ENCODE measurements at places on chromosomes 2 and 18.

DNA sequence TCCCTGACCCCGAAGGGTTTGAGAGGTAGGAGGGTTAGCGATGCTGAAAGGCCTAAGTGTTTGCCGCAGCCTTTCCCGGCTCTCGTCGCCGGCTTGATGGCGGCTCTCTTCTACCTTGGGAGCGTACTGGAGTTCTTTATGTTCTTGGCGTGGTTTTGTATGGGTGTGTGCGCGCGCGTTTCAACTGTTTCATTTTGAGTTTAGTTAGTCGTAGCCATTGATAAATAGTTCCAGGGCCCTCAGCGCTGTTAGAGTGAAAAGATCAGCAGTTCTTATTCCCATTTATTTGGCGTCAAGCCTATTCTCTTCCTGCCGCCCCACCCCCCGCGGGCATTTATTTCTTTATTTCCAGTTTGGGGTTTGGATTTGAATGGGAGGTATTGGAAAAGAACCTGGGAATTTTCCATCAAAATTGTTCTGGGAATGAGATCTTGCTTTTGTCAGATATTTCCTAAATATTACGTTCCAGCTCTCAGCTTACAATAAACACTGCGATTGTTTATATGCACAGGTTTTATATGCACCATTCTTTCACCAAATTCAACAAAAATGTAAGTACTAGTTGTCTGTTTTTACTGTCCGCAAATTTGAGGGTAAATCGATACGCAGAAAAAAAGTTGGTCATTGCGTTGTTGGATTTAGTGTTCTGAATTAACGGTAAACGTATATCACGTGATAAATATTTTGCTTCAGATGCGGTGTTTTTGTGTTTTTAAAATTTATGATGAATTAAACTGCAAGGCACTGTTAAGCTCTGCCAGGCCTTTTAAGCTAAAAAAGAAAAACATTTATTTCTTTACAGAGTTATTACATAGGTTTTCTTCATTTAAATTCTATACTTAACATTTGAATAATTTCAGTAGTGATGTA is 954 bp downstream of the CCNT2 start:
- DNase-seq: no peak

DNA sequence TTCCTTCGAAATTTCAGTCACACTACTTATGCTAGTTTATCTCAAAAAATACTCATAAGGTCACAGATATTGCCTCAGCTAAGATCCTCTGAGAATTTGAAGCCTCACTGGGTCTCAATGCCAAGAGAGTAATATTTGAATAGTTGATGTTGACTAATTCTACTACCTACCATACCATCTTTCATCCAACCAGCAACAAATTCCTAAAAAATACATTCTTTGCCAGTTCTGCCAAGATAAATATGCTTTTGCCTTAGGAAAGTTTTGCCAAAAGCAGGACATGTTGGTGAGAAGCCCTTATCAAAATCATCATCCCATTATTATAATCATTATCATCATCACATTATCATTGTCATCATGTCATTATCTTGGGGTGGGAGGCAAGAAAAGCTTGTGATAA is 544.6 kb upstream of the ZEB2 start:
- no peak for DNase-seq

DNA sequence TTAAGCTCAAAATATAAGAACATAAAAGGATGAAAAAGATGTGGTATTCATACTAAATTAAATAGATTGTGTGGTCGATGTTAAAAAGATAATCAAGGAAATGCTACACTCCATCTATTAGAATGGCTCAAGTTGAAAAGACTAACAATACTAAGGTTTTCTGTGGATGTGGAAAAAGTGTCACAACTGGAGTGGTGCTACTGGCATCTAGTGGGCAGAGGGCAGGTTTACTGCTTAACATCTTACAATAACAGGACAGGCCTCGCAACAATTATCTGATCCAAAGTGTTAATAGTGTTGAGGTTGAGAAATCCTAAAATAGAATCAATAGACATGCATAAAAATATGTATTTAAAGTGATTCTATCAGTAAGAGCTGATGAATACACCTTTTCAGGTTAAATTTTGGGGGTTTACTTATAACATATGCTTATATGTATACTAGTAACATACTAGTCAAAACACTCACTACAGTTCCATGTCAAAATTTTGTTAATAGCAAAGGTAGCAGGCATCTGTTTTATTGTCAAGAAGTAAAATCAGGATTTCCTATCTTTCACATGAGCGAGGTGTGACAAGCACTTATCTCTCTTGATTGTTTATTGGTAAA is 91.5 kb upstream of the TMEFF2 start:
- no peak for DNase-seq

- DNase-seq: no peak
Measured at GRCh38 chr18:65659312-65659711, 91.5 kb upstream of the CDH7 start.

GRCh38 chr18:61129001-61129400 is 204.2 kb upstream of the CDH20 start:
- DNase-seq: no peak

- no peak for DNase-seq
Measured at GRCh38 chr2:99420031-99420430, 69.8 kb downstream of the REV1 start.

GRCh38 chr2:127535422-127535901 is at the start of gene MYO7B:
Gene MYO7B, plus strand, starts transcription at chr2:127535683. Its CDS starts 24,040 bp downstream, at chr2:127559723.
- no peak for DNase-seq

GRCh38 chr2:36379710-36380448 is 24.3 kb downstream of the CRIM1 start:
- no peak for DNase-seq
